ENCODE measurements at places on chromosomes 12 and 14.

GRCh38 chr14:60232185-60232584 lies 16.8 kb upstream of the PPM1A start:
- no peak for DNase-seq

DNA sequence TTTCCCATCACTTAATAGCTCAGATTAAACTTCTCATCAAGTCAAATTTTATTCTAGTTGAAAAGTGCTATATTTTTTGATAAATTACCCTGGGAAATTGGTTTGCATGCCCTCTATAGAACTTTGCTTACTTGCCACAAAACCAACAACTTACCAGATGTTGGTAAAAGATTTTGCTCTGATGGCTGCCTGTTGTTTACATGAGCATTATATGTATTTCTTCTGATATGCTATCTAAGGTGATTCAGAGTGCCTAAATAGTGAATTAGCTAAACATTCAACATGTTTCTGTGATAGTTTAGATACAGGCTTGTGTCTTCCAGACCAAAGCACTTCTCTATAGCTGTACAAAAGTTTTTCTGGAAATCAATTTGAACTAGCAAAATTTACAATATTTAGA lies 51.0 kb downstream of the PPM1A start:
- no peak for DNase-seq

DNA sequence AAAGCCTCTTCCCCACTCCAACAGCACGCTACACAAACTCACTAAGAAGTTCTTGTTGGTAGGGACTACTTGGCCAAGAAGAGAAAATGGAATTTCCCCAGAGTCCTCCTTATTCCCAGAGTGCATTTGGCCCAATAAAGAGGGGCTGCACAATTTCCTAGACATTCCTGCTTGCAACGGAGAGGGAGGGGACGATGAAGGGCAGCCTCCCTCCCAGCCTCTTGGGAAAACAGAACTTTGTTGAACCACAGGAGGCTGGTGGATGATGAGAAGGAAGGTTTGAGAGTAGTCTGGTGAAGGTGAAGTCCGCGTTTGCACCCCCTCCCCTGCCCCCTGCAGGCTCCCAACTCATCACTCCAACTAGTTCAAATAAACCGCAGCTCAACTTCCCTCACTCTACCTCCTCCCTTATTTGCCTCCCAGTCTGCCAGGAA lies 19.1 kb upstream of the TBX3 start:
- no peak for DNase-seq

GRCh38 chr14:35164849-35165248 lies 42.5 kb downstream of the PRORP start:
- DNase-seq: no peak

DNA sequence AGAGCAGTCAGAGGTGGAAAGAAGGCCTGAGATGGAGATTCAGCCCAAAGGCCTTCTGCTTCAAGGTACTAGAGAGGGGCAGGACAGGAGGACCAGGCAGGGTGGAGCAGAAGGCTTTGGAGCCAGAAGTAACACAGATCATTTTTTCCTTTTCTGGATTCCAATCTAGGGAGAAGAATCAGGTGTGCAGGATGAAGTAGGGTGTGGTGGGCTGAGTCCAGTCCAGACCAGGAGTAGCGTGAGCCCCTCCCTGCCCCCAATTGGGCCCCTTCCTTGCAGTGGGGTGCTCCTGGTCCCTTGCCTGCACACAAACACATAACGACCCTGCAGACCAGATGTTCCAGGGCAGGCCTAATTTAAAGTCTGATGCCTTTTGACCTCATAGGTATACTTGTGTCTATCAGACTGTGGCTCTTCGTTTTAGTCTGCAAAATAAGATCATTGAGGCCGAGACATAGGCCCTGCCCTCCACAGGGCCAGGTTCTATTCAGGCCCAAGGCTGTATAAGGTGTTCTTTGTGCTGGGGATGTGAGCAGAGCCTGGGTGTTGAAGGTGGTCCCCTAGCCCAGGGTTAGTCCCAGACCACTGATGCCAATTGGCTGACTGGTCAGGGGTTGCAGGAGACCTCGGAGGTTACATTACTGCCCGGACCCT lies 1.0 kb upstream of the NYNRIN start:
- no peak for DNase-seq

- DNase-seq: no peak
Measured at GRCh38 chr12:16675438-16675837, 69.5 kb upstream of the LMO3 start.
